ENCODE measurements at places on chromosomes 7 and 10. TPM values are rescaled to one million over a fixed set of nuclear protein-coding genes. Genes with fewer than 3 reads are reported as not detected.
A peak's percentile ranks its signal among the peaks of the same experiment; 100 is the strongest.

GRCh38 chr7:21357151-21358097, 70.5 kb upstream of the SP4 start:
- H3K4me1 ChIP-seq = no peaks in the 10 kb centered on the region
- H3K27me3 ChIP-seq = no peaks in the 10 kb centered on the region
- no peak overlapping the region for H3K27ac ChIP-seq
- no peak for DNase-seq
- no peaks in the 10 kb centered on the region for H3K36me3 ChIP-seq

The MACROH2A2 gene
- total RNA-seq = 15.5 TPM

DNA sequence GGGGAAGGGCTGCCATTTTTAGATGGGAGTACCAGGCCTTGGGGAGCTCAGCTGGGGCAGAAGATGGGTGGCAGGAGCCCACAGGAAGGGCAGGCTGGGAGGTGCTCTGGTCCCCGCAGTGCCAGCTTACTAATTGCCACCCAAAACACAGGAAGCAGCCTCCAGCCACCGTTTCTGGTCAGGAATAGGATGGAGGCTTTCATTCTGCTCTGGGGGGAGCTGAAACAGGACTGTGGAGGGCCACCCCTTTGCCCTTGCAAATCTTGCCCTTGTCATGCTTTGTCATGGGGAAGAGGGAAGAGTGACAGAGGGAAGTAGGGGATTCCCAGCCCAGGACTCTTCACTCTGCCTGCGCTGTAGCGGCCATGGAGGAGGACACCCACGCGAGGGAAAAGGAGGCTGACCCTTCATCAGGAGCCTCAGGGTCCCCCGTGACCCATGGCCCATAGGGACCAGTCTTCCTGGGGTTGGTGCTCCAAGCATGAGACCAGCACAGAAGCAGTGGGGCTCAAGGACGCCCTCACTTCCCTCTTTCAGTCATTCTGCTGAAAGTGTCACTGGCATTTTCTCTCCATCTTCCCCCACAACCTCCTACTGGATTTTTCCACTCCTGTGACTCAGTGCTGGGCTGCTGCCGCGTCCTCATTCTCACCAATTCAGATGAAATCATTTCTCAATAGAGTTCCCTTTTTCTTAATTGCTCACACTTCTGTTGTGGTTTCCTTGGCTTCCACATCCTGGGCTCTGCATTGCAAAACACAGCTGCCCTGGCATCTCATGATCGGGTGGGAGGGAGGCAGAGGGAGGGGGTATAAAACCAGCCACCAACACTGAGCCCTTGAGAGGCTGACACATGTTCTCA, 61.9 kb downstream of the MKI67 start:
- no peak overlapping the region for H3K4me3 ChIP-seq
- no peak for DNase-seq
- H3K4me1 ChIP-seq = peaks cover 26% of the 10 kb centered on the region
- no peaks in the 10 kb centered on the region for H3K27me3 ChIP-seq
- H3K27ac ChIP-seq = peak overlapping the region; percentile 56
- no peaks in the 10 kb centered on the region for H3K36me3 ChIP-seq

DNA sequence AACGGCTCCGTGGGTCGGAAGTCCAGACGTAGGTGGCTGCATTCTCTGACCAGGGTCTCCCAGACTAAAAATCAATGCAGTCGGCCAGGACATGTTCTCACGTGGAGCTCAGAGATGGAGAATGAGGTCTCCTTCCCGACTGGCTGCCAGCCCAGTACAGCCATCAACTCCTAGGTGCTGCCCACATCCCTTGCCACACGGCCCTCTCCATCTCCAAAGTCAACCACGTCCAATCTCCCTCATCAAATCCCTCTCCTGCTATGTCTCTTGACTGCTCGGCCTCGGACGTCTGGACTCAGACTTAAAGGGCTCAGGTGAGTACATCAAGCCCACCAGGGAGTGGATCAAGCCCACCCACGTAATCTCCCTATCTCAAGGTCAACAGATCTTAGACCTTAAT, 6.9 kb downstream of the MAD1L1 start:
- no peak for DNase-seq
- no peak overlapping the region for H3K27ac ChIP-seq
- H3K4me1 ChIP-seq = peaks cover 9% of the 10 kb centered on the region
- no peaks in the 10 kb centered on the region for H3K27me3 ChIP-seq
- no peaks in the 10 kb centered on the region for H3K36me3 ChIP-seq

The ZNF783 gene
- 13.8 TPM for total RNA-seq

All from vagina (tissue), 2 donors.